Activated CD4-positive, alpha-beta T cell treated with anti-CD3 and anti-CD28 coated beads, Interleukin-2, amount 10 ng/mL, durations not matched to agents 24 days and 14 days (primary cell): ENCODE measurements at places on chromosomes 2 and 18.

DNA sequence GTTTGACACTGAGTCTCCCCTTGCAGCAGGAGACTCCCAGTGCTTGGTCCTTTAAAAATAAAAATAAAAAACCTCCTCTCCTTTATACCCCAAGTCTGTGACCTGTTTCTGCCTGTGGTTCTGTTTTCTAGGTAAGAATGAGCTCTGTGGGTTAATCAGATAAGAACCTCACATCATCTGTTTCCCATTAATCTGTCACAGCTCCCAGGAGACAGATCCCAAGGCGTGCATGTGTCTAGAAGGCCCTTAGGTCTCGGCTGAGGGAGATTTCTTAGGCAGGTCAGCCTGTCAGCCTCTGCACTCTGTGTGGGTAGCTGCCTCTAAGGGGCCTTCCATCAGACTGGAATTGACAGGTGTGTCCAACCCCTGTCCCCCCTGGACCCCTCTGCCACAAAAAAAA is 80.7 kb downstream of the FHOD3 start:
- DNase-seq, result no peak

- no peak for DNase-seq
These were observed 43.9 kb downstream of the BOLA3 start for GRCh38 chr2:74103763-74104162.

DNA sequence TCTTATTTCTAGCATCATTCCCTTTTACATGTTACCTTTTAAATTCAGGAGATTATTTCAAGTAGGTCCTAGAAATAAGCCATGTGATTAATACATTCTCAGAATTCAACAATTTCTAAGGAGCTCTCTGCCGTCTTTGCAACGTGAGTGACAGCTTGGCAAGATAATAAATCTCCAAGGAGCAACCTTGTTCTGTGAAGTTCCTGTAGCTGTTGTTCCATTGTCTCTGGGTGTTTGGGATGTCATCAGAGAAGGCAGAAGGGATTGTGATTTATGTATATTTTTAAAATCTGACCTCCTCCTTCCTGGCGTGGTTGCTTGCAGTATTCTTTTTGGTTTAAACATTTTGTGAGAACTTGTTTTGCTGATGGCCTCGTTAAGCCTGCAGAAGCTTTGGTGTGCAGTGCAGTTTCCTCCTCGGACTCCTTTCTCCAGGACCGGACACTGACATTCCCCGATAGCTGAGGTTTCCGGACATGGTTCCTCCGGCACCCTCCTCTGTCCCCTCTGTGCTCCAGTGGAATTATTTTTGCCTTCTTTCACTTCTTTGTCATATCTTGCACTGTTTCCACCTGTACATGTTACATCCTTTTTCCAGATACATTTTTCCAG is 33.7 kb downstream of the RAMP1 start:
- DNase-seq, result no peak

GRCh38 chr2:233999182-233999581 is 51.3 kb upstream of the SPP2 start:
- peak; percentile 53 for DNase-seq

- DNase-seq, result no peak
These were observed 4.4 kb downstream of the CAPN14 start for GRCh38 chr2:31212659-31213600.

DNA sequence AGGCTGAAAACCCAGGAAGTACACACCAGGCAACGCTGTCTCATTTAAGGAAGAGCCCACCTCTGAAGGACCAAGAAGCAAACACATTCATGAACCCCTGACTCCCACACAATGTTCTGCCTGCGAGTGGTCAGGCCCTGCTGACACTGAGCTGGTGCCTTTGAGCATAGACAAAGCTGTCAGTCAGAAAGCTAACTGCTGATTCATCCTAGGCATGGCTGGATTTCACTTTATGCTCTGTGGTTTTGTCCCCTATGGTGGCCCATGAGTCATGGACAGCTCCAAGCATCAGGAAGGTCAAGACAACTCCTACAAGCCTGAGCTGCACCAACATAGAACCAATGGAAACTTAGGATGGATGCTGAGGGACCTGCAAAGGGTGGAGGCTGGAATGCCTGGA is 78.9 kb downstream of the UXS1 start:
- no peak for DNase-seq

DNA sequence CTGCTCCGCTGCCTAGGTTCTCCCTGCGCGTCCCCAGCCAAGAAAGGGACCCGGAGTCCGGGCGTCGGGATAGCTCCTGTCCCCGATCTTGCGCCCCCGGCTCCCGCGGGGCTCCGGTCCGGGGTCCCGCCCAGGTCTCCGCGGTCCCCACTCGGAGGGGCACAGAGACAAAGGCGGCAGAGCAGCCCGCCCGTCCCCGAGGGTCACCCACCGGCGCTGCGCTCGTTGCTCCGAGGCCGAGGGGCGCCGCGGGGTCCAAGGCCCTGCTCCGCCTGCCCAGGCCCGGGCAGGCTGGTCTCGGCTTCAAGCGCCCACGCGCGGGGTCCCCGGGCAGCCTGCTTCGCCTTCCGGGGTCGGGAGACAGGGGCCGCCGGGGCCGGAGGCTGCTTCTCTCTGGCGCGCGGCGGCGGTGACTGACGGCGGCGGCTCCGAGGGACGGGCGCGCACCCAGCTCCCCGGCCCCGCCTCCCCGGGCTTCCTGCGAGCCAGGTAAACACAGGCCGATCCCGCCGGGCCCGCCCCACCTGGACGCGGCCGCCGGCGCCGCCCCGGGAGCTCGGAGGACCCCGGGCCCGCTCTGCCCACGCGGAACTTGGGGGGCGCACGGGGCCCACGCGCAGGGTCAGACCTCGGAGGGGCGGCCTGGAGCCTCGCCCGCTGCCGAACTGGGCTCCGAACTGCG is at the start of gene MBP:
Gene MBP, minus strand, starts transcription at position 415 of the 682 bp plus-strand sequence. CDS start 27,522 bp downstream, outside the sequence.
- DNase-seq, result peak; percentile 92

- DNase-seq, result no peak
These were observed 120.9 kb upstream of the ST6GAL2 start for GRCh38 chr2:107006836-107007235.

- DNase-seq, result no peak
These were observed 52.8 kb upstream of the DCC start for GRCh38 chr18:52287151-52287550.

DNA sequence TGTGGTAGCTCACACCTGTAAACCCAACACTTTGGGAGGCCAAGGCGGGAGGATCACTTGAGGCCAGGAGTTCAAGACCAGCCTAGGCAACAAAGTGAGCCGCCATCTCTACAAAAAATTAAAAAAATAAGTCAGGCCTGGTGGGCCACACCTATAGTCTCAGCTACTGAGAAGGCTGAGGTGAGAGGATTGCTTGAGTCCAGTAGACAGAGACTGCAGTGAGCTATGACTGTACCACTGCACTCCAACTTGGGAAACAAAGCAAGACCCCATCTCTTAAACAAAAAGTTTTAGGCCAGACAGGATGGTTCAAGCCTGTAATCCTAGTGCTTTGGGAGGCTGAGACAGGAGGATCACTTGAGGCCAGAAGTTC is 69.8 kb upstream of the IL1R2 start:
- no peak for DNase-seq

DNA sequence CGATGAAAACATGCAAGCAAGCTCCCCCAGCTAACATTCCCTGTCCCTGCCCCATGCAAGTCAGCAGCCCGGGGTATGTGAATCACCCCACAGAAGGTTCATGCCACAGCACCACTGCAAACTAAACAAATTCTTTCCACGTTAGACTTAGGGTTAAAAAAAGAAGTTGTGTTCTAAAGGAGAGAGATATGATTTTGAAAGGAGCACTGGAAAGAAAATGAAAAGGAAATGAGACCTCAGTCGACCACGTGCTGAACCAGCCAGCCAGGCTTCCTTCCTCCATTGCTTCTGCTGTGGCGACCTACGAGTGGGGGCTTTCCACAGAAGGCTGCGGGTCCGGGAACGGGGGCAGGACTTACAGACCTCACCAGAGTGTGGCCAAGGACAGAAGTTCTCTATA is 52.0 kb downstream of the ARL4C start:
- DNase-seq, result peak; percentile 91

- DNase-seq, result no peak
These were observed 227.5 kb downstream of the TTC32 start for GRCh38 chr2:19674051-19675002.

DNA sequence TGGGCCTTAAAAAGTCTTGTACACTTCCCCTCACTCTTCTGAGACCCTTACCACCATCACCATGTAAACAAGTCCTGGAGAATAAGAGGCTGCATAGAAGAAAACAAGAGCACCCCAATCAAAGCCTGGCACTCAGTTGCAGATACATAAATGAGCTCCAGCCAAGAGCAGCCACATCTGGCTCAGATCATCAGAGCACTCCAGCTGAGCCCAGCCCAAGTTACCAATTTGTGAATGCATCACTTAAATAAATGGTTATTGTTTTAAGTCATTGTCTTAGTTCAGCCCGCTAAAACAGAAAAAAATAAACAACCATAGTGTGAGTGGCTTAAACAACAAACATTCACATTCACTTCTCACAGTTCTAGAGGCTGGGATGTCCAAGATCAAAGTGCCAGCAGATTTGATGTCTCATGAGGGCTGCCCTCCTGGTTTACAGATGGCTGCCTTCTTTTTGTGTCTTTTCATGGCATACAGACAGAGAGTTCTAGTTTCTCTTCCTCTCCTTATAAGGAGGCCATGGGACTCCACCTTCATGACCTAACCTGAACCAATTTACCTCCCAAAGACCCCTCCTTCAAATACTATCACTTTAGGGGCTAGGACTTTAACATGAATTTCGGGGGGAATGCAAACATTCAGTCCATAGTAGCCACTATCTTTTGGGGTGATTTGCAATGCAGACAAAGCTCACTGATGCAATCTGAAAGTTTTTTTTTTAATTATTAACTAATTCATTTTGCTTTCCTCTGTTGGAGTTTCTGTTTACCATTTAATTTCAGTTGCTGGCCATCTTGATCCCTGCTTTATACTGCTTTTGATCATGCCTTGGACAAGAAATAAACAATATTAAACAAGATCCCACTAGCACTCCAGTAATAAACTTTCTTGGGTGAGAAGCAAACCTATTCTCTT is 187.5 kb upstream of the ACVR2A start:
- no peak for DNase-seq

DNA sequence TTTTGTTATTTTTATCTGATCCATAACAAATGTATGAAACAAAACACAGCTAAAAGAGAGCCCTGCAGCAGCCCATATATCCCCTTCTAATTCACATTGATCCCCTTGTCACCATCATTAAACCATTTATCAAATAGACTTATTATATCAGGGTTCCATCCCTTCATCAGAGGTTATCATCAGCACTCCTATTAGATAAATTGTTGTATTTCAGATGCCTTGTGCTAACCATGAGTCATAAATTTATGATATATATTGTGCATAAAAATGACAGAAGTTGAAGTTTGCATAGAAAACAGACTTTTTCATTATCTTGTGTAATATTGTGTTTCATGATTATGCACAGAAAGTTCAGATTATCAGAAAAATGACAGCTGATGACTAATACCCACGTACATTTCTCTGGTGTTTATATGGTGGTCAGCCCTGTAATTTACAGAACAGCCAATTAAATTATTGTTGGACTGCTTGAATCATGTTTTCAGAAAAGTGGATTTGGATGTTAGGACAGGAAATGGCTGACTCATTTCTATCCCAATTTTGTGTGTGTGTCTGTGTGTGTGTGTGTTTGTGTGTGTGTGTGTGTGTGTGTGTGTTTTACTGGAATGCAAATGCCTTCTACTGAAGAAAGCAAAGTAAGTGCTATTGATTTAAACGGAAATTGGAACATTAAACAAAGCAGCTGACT is 80.9 kb downstream of the PPP1R1C start:
- no peak for DNase-seq

- no peak for DNase-seq
These were observed 476.3 kb downstream of the TRIB2 start for GRCh38 chr2:13193075-13193474.

DNA sequence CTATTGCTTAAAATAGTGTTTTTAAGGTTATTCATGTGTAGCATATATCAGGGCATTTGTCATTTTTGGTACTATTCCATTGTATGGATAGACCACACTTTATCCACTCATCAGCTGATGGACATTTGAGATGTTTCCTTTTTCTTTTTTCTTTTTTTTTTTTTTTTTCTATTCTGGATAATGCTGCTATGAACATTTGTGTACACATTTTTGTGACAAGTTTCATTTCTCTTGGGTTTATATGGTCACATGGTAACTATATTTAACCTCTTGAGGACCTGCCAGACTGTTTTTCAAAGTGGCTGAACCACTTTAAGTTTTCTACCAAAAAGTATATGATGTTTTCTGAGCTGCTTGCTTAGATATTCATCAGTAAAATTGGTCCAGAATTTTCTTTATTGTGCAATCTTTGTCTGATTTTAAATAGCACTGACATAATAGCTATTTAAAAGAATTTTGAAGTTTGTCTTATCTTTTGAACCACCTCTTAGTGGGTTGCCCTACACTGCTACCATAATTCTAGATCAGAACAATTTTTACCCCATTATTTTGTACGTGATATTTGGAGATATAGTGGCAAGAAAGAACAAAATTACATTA is 219.4 kb upstream of the SIX3 start:
- no peak for DNase-seq

DNA sequence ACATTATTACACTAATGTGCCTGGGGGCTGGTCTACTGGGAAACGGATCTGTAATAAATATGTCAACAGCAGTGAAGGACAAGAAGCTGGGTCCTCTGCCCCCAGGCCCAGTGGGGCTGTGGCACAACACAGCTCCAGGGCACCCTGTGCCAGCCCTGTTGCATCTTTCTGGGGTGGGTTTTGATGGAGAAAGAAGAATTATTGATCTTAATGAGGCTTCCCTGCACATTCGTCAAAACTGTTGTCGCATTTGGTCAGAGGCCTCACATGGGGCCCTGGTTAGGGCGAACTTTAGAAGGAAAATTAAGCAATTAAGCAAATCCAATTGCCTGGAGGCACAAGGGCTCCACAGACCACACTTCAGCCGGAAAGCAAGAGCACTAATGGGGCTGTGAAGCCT is 30.0 kb upstream of the TWIST2 start:
- no peak for DNase-seq

GRCh38 chr18:69718912-69719547 is 228.6 kb downstream of the CD226 start:
- no peak for DNase-seq

DNA sequence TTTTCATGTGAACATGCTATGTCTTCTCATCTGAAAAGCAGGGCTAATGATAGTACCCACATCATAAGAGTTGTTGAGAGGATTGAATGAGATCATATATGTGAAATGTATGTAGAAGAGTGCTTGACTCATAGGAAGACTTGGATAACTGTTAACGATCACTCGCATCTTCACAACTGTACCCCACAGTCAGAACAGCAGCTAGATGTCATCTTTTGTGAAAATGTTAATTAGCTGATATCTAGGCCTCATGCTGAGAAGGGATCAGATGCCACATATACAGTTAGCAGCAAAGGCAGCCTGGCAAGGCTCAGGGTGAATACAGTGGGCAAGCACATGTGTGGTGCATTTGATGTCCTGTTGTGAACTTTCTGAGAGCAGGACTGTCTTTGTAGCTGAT is 24.2 kb downstream of the MAP3K20 start:
- DNase-seq, result no peak
